ENCODE measurements at places on chromosomes 1 and 21.

DNA sequence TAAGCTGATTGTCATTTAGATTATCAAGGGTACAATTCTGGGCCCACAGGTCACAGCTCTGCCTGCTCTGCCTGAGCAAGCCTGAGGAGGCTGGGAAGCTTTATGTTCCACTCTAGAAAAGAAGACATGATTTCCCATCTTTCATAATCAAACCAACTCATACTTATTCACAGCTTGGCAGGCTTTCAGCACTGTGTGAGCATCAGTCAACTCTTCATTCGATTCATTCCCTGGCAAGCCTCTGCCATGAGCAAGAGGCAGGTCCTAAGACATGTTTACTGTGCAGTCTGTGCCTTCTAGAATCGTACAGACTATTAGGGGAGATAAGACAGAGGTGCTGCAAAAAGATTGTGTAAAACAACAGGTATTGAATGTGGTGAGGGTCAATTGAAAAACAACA is 24.5 kb upstream of the KIRREL1 start:
- no peak for DNase-seq

DNA sequence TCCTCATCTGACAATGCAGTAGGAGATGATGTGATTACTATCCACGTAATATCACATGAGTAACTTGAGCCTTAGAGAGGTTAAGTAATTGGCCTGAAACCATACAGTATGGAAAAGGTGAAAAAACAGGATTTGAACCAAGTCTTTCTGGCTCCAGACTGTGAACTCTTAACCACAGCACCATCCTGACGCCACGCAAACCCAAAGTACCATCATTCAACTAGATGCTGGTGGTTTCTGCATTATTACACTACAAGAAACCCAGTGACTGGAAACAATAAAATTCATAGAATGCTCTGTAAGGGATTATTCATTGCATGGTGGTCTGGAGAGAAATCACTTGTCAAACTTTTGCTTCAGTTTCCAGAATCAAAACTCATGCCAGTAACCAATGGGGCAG is 90.7 kb downstream of the MAB21L3 start:
- no peak for DNase-seq

GRCh38 chr1:12078575-12078937 is 15.5 kb downstream of the TNFRSF8 start:
- no peak for DNase-seq

DNA sequence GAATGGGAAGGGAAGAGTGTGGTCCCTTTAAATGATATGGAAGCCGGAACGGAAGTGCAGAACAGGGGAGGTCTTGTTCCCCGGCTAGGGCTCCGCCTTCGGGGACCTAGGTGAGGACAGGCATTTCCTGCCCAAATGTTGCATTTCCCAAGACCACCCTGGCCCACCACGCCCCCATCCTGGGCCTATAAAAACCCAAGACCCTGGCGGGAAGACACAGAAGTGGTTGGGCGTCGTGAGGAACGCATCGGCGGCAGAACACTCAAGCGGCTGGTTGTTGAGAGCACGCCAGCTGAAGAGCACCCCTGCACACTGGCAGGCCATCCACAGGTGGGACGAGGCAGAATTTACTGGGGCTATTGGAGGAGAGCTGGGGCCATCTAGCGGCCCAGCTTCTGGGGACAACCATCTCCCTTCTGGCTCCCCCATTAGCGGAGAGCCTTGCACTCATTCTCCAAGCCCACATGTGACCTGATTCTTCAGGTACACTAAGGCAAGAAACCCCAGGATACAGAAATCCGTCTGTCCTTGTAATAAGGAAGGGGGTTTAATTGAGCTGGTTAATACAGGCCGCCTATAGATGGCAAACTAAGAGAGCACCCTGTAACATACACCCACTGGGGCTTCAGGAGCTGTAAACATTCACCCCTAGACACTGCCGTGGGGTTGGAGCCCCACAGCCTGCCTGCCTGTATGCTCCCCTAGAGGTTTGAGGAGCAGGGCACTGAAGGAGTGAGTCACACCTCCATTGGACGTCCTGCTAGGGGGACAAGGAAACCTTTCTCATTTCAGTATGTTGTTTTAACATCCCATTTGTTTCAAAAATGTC is 1327.9 kb downstream of the BRINP3 start:
- no peak for DNase-seq

GRCh38 chr1:213054733-213055591 is 3.9 kb downstream of the RPS6KC1 start:
- DNase-seq: no peak

- DNase-seq: no peak
Measured at GRCh38 chr21:16196001-16196400, 466.2 kb downstream of the USP25 start.

GRCh38 chr1:94983171-94983739 is 56.3 kb upstream of the CNN3 start:
- no peak for DNase-seq

DNA sequence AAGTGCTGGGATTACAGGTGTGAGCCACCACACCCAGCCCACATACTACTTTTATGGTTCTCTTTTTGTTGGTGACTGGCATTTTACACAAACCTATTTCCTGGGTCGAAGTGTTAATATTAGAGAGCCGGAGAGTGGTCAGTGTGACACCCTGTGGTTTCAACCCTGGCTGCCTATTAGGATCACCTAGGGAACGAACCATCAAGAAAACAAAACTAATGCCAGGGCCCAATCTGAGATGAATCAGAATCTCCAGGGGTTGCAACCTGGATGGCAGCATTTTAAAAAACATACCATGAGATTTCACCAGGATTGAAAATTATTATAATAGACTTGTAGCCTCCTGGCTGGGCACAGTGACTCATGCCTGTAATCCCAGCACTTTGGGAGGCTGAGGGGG is 6.1 kb downstream of the MRPS21 start:
- DNase-seq: no peak

DNA sequence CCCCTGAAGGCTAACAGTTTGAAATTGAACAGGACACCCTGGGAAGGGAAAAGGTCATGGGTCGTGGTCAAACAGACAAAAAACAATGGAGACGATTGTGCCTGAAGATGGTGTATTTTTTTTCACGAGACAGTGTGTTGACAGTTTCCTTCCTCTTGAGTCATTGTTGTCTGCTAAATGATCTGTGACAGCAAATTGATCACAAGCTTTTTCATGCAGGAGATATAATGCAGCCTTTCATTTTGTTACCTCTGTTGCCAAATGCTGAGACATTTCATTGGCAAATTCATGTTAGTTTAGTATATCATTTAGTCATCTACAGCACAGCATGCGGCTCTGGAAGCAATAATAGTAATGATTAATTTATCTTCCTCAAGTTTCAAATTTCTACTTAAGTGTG is 27.7 kb downstream of the UBE2U start:
- DNase-seq: no peak

DNA sequence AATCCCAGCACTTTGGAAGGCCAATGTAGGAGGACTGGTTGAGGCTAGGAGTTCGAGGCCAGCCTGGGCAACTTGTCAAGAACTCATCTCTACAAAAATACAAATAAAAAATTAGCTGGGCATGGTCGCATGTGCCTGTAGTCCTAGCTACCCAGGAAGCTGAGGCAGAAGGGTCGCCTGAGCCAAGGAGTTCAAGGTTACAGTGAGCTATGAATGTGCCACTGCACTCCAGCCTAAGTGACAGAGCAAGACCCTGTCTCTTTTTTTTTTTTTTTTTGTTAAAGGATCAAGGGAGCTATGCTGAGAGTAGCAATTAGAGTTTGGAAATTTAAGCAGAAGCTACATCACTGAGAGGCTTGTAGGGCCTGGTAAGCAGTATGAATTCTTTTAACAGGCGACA is 70.9 kb downstream of the EIF4G3 start:
- DNase-seq: no peak

DNA sequence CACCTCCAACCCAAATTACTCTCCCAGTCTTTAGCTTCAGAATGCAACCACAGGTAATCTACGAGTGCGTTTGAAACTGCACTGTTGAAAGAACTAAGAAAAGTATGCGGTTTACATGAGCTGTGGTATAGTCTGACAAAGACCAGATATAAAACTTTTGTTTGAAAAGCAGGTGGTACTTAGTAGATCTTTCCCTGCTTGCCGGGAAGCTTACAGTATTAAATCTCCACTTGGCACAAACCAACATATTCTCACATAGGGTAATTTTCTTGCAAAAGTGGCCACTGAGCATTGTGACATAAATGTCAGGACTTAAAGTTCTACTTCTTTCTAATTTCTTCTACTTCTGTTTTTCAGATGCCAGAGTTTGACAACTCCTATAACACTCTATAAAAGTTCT is 8.4 kb downstream of the RGS2 start:
- DNase-seq: no peak

GRCh38 chr1:22780696-22781095 is 70.1 kb downstream of the EPHB2 start:
- peak; percentile 64 for DNase-seq

GRCh38 chr1:216904471-216904870 is 181.2 kb upstream of the ESRRG start:
- DNase-seq: no peak

- DNase-seq: no peak
Measured at GRCh38 chr21:16768096-16768495, 744.7 kb upstream of the CXADR start.

DNA sequence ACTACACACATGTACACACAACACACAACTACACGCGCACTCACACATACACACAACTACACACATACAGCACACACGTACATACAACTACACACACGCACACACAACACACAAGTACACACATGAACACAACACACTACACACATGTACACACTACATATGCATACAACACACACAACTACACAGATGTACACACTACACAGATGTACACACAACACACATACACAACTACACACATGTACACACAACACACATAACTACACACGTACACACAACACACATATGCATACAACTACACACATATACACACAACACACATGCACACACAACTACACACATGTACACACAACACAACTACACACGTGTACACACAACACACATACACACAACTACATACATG is 318.6 kb downstream of the CAMTA1 start:
- DNase-seq: no peak

DNA sequence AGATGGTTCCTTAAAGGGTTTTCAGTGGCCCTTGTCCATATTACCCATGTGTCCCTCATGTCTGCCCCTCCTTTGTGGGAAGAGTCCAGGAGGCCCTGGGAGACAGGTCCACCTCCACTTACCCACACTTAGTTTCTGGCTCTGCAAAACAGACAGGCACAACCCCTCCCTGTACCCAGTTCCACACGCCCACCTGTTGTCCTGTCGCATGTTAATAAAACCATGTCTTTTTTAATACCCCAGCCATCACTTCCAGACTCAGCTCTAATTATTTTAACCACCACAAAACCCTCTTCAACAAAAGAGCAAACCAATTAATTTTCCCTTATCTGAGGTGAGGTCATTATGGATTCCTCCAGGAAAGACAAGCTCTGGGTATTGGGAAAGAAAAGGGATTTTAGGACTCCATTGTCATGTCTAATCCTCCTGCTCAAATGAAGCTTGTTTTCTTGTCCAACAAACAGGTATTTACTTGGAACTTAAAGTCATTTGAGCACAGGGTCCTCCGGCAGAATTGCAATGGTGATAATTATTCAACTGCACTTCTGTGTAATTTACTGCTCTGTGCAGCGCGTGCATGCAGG is 68.9 kb downstream of the CCDC185 start:
- no peak for DNase-seq

DNA sequence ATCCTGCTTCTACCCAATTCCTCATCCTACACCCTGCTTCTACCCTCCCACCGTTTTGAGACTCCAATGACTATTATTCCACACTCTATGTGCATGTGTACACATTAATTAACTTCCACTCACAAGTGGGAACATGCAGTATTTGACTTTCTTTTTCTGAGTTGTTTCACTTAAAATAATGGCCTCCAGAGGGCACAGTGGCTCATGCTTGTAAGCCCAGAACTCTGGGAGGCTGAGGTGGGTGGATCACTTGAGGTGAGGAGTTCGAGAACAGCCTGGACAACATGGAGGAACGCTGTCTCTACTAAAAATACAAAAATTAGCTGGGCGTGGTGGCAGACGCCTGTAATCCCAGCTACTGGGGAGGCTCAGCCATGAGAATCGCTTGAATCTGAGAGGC is 464.8 kb downstream of the PTBP2 start:
- peak; percentile 15 for DNase-seq

- DNase-seq: no peak
Measured at GRCh38 chr1:218165701-218166114, 119.4 kb upstream of the RRP15 start.

DNA sequence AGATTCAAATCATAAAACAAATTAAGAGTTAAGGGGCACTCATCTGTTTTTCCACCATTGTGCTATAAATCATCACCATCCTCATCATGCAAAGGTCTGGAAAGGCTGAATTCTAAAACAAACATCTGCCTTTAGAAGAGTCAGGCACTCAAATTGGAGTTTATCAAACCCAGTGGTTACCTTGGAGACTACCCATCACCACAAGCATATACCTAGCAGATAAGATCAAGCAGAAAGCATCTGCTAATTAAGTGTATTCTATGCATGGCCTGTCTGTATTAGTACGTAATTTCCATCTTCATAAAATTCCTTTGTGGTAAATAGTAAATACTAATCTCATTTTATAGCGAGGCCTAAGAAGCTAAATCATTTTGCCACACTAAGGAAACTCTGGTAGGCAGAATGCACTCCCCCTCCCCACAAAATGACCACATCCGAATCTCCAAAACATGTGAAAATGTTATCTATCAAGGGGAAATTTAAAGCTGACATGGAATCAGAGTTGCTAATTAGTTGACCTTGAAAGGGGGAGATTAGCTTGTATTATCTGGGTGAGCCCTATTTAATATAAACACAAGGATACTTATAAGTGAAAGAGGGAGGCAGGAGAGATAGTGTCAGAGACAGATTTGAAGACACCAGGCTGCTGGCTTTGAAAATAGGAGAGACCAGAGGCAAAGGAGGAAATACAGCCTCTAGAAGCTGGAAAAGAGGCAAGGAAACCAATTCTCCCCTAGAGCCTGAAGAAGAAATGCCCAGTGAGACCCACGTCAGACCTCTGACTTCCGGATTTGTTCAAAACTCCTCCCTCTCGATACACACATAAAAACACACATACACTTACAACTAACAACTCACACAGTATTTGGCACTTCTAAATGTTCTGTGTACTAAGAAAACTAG is 23.2 kb downstream of the ARID4B start:
- DNase-seq: peak; percentile 21

DNA sequence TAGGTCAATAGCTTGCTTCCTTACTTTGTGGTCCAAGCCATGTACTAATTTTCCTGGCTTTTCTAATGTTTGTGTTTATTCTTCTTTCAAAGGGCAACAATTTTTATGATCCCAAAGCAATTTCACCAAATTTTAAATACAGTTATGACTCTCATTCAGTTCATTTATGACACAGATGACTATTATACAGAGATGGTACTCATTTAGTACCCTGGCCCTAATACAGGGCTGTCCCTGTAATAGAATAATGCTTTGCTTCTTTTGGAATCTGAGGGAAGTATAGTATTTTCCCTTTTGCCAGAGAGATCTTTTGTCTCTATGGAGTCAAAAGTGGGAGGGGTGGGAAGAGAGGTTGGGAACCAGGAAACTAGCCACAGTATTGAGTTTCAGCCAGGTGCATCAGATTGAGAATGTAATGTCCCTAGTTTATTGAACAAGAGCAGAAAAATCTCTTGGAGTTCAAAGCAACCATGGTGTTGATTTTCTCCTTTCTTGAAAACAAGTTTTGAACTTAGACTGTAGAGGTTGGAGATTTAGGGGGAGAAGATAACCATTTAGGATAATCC is 20.4 kb downstream of the DENND2D start:
- no peak for DNase-seq

- DNase-seq: no peak
Measured at GRCh38 chr1:157862114-157863070, 20.8 kb upstream of the CD5L start.

- DNase-seq: no peak
Measured at GRCh38 chr1:181057079-181057478, 23.3 kb downstream of the MR1 start.
